ENCODE measurements at places on chromosomes 5 and 9.
A peak's percentile ranks its signal among the peaks of the same experiment; 100 is the strongest.

- DNase-seq = no peak
Measured at GRCh38 chr5:472076-472655, 29.2 kb downstream of the EXOC3 start.

GRCh38 chr5:35229076-35230037 lies 930 bp downstream of the PRLR start:
- peak; percentile 93 for DNase-seq

- no peak for DNase-seq
Measured at GRCh38 chr9:107261106-107261505, 22.0 kb upstream of the RAD23B start.

DNA sequence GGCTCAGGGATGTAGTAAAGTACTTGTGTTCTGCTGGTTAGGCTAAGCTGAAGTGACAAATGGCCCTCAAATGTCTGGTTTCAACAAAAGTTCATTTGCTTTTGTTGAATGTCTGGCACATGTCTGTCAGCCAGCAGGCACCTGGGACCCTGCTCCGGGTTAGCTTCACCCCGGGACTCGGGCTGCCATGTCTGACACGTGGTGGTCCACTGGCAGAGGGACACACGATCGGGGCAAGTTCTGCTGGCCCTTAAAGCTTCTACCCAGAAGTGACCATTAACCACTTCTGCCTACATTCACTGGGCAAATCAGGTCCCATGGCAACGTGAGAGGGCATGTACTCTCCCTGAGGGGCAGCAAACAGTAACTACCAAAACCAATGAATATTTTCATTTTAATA lies 23.8 kb downstream of the POLR1E start:
- DNase-seq = no peak

GRCh38 chr5:127878174-127878750 lies 175.1 kb downstream of the CCDC192 start:
- DNase-seq = peak; percentile 64

DNA sequence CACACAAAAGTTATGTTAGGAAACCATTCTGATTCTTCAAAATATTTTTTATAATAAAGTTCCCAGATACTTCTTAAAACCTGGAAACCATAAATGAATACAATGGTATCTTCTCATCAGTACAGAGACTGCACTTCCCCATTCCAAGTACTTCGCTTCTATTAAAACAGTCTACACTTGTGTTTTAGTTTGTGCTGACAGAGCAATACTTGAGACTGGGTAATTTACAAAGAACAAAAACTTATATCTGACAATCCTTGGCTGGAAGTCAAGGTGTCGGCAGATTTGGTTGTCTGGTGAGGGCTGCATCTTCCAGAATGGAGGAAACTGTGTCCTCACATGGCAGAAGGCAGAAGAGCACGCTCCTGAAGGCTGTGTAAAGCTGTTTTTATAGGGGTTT lies 70.1 kb downstream of the RFX3 start:
- DNase-seq = no peak

- DNase-seq = no peak
Measured at GRCh38 chr9:138064547-138064946, 187.0 kb downstream of the CACNA1B start.

DNA sequence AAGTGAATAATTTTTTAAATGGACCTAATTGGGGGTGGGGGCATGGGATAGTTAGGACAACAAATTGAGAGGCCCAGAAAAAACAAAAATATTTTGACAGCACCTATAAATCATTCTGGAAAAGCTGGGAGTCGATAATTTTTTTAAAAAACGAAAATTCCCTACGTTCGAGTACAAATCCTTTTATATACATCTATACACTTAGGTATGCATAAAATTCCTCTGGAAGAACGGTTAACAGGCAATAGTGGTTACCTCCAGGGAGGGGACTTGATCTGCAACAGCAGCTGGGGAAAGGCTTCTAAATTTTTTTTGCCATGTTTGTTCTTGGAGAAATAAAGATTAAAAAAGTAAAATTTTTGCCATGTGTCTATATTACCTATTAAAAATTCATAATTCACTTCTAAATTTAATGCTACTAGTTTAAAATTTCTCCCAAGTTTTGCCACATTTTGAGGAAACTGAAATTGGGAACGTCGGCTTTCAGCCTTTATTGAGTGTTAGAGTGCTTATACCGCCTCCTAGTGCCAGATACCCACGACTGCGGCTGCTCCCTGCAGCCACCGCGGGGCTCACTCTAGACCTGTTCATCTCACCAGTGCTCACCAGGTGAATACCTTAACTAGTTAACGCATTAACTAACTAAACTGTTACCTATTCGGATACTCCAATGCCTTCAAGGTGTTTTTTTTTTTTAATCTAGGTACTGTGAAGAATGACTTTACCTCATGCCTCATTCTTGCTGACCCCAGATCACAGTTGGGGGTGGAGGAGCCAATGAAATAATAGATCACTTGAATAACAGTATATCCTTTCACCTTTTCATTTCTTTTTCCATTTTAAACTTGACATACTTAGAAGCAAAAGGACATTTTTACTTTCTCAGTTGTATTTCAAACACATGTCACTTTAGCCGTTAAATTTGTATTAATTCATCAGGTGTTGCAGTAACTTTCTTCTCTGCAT lies 1.8 kb upstream of the BHMT start:
- no peak for DNase-seq

DNA sequence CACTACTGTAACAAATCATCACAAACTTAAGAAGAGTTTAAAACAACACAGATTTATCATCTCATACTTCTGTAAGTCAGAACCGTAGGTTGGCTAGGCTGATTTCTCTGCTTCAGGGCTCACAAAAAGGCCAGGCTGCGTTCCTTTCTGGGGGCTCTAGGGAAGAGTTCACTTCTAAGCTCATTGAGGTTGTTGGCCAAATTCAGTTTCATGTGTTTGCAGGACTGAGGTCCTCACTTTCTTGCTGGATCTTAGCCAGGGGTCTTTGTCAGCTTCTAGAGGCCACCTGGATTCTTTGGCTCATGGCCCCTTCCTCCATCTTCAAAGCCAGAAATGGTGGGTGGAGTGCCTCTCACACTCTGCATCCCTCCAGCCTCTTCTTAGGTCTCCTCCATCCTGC lies 76.0 kb downstream of the ACTBL2 start:
- no peak for DNase-seq

DNA sequence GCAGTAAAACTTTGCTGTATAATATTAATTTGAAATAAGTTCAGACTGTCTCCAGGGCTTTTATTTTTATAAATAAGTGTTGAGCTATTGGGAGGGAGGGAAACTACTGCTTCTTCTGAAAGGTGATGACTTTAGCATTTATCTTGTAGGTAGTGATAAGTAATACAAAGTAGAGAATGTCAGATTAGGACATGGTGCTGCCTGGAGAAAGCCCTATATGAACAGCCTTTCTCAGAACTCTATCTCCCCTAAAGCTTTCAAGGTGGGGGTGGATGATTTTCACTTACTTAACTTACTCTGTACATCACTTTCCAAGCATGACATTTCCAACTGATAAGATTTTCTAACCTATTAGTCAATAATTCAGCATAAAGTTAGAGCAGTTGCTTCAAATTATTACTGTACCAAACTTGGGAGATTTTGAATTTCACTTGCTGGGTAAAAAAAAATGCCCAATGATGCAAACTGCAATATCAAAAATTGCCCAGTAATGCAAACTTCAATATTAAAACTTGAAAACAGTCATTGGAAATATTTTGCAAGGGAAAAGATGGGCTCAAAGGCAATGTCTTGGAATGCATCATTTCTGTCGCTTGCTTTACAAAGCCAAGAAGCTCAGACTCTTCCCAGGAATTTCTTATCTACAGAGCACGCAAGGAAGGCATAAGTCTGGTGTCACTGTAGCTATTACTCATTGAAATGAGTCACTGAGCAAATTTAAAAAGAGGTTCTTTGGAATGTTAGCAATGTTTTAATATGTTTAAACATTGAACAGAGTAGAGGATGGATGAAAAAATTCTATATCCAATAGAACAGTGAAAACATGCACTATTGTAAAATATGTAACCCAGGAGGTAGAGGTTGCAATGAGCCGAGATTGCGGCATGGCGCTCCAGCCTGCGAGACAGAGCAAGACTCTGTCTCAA lies 569.5 kb downstream of the PSAT1 start:
- no peak for DNase-seq

DNA sequence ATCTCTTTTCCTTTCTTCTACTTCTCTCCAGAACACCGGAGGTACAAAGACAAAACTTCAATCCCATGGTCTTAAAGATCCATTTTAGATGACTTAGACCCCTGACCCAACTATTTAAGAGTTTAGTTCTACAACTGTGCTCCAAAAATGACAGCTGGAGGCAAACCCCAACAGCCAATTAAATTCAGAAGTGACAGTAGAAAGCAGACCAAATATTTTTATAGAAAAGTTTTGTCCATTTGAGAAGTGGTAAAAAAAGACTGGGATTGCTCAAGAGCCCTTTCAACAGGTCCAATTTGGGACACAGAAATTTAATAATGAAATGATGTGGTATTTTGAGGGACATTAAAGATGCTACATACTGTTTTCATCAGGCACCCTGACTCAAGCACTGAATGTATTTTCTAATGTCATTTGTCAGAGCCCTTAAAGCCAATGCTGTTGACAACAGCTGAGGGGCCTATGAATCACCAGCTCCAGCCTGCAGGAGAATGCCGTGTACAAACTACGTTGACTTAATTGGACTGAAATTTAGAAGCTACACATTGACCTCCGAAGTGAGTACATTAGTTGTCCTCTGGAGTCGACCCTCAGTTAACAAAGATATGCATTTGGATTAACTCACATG lies 147.5 kb upstream of the PIK3R1 start:
- no peak for DNase-seq

DNA sequence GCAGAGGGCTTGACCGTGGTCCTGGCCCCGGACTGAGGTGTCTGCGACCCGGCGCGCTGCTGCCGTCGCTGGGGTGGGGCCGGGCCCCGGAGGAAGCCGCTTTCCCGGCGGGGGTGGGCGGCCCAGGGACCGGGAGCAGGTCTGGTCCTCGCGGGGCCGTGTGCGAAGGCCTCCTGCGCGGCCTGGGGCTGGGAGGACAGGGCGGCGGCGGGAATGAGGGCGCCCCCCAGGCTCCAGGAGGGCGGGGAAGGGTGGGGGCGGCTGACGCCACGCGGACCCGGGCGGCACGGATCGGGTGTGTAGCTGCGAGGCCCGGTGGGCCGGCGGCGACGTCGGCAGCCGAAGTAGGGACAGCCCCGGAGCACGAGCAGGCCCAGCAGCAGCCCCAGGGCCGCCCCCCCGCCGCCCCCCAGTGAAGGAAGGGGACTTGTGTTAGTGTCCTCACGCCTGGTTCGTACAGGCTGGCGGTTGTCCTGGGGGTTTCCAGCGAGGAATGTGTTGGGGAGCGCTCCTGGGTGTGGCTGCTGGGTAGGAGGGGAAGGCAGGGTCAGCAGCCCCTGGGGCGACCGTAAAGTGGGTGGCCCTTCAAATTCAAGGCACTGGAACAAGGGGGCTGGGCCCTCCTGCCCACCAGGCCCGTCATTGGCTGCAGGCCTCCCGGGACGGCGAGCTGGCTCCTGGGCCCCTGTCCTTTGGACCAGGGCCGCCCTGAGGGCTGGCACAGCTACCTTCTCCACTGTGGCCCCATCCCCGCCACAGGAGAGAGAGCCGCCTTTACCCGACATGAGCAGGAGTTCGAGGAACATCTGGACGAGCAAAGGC lies 597 bp upstream of the TMEM250 start:
- DNase-seq = no peak

DNA sequence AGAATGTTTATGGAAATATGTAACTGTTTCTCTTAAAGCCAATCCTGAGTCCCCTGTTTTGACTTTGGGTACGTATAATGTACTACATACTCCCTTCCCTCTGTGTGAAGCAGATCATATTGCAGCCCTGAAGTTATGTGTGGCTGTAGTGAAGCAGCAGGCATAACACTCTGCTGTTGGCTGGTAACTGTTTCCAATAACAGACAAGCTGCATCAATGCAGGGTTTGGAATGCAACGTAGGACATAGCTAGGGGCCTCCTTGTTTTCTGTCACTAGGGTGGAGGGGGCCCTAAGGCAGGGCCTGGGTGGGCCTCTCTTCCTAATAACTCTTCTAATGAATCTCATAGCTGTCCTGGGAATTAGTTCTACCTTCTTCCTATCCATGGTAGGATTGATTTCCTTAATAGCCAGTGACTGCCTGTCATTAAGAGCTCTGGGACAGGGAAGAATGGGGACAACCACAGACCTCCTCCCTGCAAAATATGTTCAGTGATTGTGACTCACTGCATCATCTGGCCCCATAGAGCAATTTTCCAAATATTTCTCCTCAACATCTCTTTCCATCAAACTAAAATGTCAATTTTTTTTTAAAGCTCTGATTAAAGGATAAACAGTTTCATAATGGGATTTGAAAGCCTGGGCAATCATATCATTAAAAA lies 129.6 kb upstream of the HMHB1 start:
- DNase-seq = no peak

DNA sequence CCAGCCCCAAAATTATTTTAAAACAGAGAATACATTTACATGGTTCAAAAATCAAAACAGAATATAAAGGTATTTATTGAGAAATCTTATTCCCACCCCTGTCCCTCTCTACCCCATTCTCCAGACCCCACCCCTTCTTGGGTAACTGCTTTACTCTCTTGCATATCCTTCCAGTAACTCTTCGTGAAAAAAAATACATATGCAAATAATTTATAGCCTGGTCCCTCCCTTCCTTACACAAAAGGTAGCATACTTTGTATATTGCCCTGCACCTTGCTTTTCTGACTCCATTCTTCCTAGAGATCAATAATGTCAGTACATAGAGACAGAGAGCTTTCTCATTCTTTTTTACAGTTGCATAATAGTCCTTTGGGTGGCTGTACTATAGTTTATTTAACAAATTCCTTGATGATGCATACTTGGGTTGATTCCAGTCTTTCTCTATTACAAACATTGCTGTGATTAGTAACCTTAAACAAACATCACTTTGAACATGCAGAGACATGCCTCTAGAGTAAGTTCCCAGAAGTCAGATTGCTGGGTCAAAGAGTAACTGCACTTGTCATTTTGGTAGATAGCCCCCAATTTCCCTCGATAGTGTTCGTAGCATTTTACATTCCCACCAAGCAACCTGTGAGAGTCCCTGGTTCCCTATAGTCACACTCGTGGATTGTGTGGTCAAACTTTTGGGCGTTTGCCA lies 47.9 kb downstream of the STOM start:
- DNase-seq = no peak

- no peak for DNase-seq
Measured at GRCh38 chr5:117892360-117892759, 1096.0 kb downstream of the DTWD2 start.

GRCh38 chr5:128478386-128479368 lies 59.4 kb downstream of the FBN2 start:
- no peak for DNase-seq
